Activated CD4-positive, CD25-positive, alpha-beta regulatory T cell treated with anti-CD3 and anti-CD28 coated beads, Interleukin-2, amount 50 U/mL, for 72 hours (primary cell): ENCODE measurements at places on chromosomes 7 and 10.
A peak's percentile ranks its signal among the peaks of the same experiment; 100 is the strongest.

DNA sequence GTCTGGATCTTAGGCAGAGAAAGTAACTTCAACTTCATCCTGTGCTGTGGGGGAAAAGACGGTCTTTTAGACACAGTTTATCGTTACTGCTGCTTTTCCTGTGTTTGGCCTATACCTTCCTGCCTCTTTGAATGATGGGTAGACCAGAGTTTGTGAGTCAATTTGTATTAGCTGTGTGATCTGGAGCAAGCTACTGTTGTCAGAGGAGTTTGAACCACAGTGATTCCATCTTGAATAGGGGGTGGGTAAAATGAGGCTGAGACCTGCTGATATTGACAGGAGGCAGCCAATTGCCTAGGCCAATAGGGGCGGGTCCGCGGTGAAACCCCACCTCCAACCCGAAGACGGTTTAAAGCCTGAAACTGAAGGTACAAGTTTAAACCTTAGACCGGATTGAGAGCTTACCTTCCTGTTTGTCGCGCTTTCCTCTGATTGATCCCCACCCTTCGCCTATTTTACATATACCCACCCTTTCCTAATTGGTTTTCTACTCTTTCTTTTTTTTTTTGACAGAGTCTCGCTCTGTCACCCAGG is 35.8 kb upstream of the EIF4H start:
- DNase-seq: peak; percentile 37

DNA sequence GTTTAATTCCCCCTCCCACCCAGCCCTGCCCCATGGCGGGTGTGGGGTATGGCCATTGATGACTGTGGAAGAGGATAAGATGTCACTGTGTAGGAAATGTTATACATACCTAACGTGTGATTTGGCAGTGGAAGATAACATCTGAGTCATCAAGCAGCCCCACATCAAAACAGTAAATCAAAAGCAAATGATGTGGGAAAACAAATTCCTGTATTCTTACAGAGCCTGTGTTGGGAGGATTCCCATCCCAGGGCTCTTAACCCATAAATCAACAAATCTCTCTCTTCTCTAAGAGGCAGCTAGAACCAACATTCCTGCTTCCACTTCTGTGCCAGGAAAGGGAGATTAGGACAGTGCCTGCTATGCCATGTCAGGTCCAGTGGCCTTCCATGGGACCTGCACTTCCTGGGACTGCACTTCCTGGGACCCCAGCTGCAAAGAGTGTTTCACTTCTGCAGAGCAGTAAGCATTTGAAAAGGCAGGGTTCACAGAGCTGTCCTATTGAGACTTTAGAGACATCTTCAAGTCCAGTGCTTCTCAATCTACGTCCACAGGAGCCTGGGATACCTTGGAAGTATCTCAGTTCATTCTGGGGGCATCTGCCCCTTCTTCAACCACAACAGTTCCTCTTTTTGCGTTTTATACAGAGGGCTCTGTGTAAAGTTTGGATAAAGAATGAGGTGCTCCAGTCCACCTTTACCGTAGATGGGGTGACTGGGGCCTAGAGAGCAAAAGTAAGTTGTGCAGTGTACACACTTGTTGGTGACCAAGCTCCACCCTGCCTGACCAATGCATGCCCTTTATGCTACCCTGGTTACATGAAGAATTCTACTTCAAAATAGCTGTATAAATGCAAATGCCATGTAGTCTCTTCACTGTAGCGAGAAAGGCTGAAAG is 45.7 kb downstream of the ATXN7L1 start:
- DNase-seq: no peak

DNA sequence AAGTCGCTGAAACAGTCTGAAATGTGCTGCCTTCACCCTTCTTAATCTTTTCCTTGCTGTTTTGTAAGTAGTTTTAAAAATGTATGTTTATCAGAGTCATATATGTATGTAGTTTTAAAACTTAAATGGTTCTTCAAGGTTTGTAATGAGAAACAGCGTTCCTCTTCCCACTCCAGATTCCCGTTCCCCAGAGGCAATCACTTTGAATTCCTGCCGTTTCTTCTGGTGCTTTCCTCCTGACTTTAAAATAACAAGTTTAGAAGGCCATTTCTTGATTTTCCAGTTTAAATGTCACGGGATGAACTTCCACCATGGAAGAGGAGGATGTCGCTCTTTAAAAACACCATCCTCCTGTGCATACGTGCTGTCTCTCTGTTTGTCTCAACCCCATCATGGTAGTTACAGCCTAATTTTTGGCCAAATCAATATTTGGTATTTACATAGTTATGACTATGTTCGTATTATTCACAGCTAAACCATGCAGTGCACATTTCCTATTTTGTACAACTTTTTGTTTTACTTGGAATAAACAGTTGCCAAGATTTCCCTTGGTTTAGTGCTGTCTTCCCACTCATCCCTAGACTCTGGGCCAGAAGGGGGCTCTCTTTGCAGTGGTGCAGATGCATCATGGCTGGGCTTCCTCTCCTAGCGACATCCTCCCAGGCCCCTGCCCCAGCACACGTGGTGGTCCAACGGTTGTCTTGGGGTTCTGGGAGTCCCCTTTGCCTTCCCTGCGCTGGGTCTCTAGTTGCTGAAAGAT is 151.4 kb downstream of the PTPN20 start:
- no peak for DNase-seq

- no peak for DNase-seq
Measured at GRCh38 chr7:72023926-72024325, 388.2 kb downstream of the CALN1 start.

- no peak for DNase-seq
Measured at GRCh38 chr10:13560597-13560996, 26.2 kb upstream of the PRPF18 start.

DNA sequence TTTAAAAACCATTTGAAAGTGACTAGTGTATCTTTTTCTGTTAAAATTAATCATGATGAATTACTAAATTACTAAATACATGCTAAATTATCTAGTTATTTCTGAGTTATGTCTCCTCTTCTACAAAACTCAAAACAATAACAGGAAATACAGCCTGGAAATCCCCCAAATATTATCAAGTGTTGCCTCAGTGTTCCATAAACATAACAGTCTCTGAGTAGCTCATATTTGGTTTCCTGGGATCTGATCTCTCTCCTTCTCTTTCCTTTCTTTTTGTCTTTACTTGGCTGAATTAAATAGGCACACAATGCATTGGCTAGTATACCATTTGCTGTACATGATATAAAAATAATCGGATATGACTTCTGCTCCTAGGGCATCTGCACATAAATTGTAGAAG is 277.6 kb upstream of the IGFBP3 start:
- DNase-seq: no peak

DNA sequence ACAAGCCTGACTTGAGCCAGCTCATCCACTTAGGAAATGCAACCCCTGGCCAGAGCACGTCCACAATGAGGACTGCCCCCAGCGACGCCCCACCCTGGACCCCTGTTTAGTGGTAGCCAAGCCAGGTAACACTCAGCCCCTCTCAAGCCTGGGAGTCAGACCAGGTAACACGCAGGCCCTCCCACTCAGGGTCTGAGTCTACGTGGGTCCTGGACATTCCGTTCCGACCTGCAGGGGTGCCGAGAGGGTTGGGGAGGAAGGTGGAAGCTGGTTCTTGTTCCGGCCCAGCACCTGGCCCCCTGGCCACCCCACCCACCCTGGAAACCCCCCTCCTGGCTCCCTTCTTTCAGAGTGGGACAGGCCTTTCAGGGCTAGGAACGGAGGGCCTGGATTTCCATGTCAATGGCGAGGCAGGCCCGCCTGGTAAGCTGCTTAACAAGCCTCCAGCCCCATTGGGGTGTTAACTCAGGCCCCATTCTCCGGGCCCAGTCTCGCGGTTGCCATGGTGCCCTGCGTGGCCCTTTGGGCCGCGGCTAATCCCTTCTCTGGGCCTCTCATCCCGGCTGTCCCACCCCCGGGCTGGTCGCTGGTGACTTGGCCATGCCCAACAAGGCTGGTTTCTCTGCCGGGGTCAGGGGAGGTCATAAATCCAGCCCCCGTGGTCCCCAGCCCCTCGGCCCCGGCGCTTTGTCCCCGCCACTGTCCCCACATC is 19.7 kb upstream of the LFNG start:
- no peak for DNase-seq

DNA sequence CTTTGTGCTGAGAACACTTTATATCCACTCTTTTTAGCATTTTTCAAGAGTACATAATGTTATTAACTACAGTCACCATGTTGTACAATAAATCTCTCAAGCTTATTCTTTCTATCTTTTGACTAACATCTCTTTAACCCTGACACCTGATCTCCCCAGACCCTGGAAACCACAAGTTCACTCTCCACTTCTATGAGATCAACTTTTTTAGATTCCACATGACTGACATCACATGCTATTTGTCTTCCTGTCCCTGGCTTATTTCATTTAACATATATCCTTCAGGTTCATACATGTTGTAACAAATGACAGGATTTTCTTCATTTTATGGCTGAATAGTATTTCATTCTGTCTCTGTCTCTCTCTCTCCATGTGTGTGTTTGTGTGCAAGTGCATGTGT is 15.5 kb downstream of the SLC13A1 start:
- no peak for DNase-seq

GRCh38 chr7:13282377-13282980 is 595.0 kb downstream of the ARL4A start:
- no peak for DNase-seq

- no peak for DNase-seq
Measured at GRCh38 chr7:156840134-156840533, 52.8 kb downstream of the LMBR1 start.

DNA sequence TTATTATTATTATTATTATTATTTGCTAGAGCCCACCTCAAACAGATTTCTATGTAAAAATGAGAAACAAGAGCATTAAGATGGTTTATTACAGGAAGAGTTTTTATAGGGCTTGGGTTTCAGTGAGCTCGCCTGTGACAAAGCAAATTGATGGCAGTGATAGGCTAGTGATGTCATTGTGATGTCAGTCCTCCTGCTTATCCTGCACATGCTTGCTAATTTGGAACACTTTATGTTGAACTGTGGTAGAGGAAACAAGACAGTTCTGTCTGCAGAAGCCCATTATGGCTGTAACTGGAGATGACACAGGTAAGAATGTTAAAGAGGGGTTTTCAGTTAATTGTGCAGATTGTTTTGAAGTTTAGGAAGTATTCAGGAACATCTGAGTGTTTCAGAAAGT is 68.3 kb downstream of the CREM start:
- DNase-seq: no peak

GRCh38 chr7:150367677-150368095 is 936 bp upstream of the REPIN1 start:
- no peak for DNase-seq

DNA sequence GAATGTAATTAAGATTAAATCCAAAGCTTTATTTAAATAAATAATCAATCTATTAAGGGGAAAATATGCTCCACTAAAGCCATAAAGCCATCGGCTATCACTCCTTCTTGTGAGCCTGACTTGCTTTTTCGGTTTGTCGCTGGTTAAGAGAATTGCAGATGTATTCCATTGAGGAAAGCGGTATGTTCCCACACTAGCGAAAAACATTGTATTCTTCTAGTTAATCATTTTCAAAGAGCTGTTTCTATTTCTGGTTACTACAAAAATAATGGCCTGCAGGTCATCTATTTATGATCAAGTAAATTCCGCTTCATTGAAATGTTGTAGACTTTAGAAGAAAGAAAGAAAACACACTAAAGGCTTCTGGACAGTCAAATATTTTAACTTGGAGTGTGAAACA is 173.4 kb downstream of the CACNB2 start:
- no peak for DNase-seq

DNA sequence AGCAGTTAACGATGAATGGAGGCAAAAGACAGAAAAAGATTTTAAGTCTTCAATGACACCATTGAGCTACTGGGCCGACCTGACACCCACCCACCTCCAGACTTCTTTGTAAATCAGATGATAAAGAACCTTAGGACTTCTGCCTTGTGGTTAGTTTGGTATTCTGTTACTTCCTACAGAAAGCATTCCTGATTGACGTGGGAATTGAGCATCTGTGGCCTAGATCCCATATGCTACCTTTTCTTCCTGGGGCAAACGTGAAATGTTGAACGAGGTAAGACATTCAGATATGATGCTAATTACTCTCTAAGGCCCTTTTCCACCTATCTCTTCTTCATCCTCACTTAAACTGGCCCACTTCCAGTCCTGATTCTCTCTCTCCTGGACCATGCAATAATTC is 10.2 kb downstream of the PRLHR start:
- no peak for DNase-seq

DNA sequence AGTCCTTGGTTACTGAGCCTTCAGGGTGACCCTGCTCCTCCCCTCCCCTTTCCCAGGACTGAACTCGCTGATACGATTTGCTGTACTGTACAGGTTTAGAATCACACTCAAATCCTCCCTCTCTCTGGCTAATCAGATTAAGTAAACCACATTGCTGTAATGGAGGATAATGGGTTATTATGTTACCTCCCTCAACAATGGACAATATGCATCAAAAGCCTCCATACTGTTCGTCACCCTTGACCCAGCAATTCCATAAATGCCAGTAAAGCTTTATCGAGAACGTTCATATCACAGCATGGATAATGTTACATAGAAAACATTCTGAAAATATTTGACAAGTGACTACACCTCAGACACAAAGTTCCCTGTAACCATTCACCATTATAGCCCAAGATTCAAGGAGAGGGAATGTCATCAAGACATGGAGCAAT is 61.7 kb downstream of the FAM107B start:
- DNase-seq: no peak

DNA sequence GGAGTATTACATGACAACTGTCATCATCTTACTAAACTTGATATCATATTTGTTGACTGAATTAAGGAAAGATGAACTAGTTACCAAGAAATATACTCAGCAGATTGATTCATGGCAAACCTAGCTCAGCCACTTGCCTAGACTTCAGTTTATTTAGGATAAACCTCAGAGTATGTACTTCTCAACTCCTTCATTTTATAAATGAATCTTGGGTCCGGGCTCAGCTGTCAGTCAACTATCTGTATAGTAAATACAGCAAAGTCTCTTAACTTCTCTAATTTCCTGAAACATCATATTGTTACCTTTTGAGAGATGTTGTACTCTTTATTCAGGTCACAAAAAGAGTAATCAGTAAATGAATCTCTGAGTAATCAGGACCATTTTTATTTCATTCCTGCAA is 211.0 kb upstream of the KLF14 start:
- no peak for DNase-seq

DNA sequence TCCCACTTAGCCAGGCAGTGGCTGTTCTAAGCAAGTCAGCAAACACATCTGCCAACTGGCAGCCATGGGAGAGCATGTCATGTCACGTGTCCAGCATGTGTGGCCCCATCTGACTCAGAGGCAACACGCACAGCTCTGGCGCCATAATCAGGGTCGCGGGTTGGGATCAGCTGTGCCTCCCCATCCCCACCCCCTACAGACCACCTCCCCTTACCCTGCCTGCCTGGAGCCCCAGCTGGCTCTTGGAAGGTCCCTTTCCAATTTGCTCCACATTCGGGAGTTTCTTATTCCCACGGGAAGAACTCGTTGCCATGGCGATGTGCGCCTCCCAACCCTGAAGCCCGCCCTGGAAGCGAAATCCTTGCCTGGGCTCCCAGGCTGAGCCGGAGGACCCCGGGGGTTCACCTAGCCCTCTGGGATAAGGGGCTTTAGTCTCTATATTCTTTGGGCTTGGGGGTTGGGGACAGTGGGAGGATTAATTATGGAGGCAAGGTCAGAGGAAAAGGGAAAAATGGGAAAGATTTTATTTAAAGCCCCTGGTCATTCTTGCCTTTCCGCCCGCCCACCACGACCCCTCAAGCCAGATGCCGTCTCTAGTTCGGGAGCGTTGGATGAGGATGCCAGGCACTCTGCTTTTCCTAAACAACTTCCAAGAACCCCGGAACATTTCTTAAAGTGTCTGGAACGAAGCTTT is 283.7 kb downstream of the ZEB1 start:
- no peak for DNase-seq
